ENCODE measurements at places on chromosomes 7 and 10.

DNA sequence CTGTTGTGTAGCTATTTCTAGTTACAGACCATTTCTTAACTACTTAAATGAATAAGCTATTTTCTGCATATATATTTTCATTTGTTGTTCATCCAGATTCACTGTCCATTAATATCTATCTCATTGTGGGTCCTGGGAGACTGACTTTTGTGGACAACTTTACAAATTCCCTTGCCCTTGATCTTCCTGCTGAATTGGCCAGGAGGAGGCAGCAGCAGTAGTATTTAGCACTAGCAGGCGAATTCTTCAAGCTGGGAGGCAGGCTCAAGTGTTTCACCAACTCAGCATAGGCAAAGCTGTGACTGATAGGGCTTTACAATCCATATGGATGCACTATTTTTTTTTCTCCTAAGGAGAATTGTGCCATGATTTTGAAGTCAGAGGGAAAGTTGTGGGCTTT lies 461.0 kb upstream of the NRG3 start:
- DNase-seq = no peak

DNA sequence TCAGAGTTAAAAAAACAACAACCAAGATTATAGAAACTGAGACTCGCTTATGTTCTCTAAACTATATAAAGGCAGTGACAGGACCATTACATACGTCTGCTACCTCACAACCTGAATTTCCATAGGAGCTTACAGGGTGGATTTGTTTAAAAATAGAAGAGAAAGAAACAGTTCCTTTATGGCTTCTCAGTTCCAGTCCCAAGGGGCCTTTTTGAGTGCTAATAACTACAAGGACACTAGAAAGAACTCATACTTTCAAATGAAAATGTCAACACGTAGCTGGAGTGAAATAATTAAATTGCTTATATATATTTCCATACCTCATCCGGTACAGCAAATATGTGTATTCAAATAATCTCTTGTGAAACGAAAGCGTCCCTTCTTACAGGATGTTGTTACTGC lies 19.7 kb downstream of the TSPAN12 start:
- no peak for DNase-seq

DNA sequence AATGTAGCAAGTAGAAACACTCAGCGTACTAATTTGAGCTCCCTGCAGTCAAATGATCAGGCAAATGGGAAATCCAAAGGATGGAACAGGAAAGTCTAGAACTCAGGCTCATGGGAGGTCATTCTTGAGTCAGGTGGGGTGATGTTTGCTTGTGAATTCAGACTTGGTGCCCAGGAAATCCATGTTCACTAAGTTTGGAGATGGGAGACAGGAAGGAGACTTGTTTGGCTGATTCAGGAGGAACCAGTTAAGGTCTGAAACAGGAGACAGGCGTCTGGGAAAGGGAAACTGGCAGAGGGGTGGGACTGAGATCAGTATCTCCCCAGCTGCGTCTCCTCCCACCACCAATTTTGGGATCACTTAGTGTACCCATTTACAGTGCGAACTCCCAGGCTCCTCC lies 38.4 kb upstream of the ZNF438 start:
- no peak for DNase-seq

DNA sequence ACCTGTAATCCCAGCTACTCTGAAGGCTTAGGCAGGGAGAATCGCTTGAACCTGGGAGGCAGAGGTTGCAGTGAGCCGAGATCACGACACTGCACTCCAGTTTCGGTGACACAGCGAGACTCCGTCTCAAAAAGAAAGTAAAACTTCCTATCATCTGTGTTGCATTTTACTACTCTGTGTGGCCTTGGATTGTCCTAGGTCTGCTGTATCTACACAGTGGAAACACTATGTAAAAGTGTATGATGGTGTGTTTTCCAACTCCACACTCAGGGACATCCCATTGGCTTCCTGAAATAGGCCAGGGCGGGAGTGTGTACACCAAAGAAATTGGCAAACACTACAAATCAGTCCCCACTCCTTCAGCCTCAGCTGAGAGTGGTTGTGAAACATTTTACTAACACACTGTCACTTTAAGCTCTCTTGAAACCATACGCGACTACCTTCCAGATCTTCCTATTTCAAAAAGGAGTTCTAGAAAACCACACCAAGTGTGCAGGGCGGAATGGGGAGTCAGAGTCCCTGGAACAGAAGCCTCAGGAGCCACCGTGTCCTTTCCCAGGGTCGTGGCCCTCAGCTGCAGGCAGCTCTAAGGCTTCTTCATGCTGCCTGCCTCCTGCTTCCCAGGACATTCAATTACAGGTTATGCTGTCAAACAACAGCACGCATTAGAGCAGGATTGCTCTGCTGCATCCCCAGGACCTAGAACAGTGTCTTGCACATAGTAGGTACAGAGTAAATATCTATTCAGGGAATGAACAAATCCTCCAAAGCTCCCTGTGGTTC lies 275.4 kb downstream of the PARD3 start:
- DNase-seq = peak; percentile 46

DNA sequence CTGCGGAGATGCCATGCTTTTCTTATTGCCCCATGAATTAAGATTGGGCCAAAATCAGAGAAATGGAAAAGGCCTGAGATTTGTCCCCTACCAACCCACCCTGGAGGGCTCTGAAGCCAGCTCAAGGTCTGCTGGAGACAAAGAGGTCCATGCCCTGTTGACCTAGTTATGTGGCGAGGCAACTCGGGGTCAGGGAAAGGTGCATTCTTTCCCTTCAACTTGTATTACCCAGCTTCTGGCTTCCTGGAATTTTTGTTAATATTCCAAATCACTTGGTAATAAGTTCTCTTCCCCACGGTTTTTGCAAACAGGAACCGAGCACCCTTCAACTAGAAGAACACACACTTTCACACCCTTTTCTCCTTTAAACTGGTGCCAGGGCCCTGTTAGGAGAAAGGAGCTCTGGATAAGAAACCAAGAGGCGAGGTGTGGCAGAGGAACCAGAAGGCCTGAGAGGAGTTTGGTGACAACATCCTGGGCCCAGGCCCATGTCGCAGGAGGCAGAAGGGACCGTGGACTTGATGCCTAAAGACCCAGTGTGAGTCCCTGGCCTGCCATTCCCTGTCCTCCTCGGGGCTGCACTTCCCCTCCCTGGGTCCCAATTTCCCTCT lies 12.5 kb upstream of the SFRP5 start:
- no peak for DNase-seq

DNA sequence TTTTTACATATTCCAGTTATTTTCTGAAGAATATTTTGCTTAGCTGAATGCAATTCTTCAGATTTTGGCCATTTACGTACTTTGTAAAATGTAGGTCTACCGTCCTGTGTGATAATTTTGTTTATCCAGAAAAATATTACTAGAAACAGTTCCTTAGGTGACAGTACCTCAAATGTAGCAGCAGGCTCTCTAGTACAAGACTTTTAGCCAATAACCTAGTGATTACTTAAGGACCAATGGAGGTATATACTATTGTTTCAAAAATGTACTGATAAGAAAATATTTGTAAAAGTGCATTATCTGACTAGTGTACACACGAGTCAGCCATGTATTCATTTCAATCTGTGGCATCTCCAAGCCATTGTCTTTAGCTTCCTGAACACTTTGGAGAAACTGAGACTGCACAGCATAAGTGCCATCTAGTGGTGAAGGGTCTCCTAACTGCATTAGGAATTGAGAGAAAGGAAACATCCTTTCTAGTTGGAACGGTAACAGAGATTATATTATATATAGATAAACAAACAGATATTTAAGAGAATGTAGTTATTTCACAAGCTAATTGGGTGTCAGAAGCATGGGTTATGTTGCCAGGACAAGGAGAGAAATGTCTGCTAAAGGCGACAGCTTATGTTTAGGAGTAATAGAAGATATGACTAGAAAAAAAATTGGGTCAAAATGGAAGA lies 23.7 kb downstream of the RTKN2 start:
- peak; percentile 89 for DNase-seq

DNA sequence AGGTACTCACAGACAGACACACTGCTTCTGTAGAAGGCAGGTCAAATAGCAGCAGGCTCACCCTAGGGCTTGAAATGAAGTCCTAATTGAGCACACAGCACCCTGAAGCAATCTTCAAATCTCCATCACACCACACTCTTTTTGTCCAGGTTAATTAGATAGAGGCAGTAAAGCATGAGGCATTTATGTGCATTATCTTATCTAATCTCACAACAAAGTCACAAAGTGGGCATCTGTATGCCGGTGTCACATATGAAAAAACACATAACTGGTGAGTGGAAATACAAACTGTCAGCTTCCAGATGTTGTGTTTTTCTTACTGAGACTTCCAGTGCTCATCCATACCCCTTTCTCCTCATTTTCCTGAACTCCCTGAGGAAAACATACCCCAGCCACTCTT lies 63.8 kb upstream of the NRBF2 start:
- no peak for DNase-seq

DNA sequence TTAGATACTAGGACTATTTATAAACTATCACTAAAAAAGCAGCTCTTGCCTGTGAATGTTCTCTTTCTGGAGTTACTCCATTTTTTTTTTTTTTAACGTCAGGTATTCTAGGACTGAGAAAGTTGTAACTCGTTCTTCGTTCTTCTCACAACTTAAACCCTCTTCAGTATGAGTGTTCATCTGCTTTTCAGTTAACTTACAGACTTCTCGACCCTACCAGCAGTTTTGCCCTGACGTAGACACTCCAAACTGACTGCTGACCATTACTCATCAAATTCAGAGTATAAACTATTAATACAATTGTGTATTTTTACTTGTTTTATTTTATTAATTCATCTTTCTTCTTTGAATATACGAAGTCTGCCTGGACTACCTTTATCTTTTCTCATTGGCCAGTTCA lies 353.1 kb downstream of the GPR37 start:
- no peak for DNase-seq

GRCh38 chr7:83451501-83452045 lies 197.4 kb downstream of the SEMA3E start:
- DNase-seq = no peak

DNA sequence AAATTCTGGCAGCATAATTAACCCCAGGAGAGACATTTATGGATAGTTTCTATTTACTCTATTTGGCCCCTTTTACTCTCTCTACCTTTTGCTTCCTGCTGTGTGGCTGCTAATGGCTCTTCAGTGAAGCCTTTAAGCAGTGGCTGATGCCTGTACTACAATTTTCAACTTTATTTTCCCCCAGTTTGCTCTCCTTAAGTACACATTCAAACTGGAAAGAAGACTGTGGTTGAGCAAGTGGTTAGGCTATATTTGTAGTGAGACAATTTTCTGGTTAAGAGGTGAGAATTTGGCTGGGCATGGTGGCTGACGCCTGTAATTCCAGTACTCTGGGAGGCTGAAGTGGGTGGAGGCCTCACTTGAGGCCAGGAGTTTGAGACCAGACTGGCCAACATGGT lies 8.5 kb upstream of the RSBN1L start:
- no peak for DNase-seq
